Tibial artery (tissue), 4 donors: ENCODE measurements at places on chromosomes 3 and 15.

DNA sequence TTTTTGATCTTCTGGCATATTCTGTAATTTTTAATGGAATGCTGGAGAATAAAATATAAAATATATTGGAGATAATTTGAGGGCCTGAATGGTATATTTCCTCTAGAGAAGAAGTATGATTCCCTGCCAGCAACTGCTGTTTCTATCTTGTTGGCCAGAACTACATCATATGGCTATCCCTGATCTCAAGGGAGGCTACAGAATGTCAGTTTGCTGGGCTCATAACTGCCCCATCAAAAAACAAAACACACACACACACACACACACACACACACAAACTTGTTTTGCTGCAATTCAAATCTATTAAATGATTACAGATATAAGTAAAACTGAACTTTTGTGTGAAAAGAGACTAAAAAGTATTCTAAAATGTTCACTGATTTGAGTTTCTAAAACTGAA lies 51.0 kb downstream of the RASA2 start:
- no peak for DNase-seq

DNA sequence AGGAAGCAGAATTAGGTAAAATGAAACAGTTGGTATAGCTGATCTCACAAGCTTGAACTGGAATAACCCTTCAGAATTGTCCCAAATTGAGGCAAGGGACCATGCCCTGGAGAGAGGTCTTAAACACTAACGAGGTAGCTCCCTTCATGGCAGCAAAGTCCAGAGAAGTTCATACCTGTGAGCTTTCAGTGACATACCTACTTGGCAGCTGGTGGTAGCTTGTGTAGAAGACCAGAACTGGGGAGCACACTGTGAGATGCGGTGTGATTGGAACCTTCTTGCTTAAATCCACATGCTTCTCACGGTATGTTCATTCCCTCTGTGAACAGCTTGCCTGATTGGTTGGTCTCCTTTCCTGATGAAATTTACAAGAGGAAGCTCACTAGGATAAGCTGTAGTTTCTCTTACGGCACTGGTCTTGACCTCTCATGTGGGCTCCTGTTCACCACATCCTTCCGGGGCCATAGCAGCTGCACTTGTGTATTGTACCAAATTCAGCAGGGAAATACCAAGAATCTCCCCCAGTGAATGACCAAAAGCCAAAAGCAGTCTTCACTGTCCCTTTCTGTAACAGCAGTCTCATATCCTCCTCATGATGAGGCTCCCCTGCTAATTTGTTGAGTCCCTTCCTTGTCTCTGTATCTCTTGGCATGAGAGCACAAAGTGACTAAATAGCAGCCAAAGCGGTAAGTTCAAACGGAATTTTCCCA lies 483.7 kb upstream of the FRG2C start:
- DNase-seq: no peak

GRCh38 chr3:48088056-48088748 lies 72.0 kb upstream of the MAP4 start:
- no peak for DNase-seq

DNA sequence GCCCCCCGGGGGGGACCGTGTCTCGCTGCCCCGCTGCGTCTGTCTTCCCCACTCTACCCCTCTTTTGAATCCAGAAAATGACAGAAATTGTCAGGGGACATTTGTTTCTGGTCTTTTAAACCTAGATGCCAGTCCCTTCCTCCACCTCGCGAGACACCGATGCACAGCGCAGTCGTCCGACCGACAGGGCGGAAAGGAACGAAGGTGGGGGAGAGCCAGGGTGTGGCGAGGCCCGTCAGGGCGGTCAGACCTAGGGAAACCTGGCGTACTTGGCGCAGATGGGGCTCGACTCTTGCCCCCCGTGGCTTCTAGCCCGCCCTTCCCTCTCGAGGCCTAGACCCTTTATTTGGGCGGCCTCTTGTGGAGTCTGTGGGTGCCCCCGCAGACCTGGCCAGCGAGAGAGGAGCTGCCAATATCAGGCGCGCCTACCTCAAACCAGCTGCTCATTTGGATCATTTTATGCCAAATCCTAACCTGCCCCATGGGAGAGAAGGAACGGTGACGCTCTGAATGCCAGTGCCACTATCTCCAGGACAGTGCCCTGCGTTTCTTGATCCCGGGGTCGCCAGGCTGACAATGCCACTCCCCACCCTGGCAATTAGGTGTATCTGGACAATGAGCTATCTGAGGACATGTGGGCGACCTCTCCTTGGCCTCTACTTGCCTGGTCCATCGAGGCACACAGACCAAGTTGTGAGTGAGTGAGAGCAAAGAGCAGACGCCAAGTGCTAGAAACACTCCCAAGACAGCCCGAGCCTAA lies 500 bp upstream of the RAB6B start:
- DNase-seq: no peak

GRCh38 chr15:90871716-90872485 lies 3.5 kb downstream of the FURIN start:
- no peak for DNase-seq

DNA sequence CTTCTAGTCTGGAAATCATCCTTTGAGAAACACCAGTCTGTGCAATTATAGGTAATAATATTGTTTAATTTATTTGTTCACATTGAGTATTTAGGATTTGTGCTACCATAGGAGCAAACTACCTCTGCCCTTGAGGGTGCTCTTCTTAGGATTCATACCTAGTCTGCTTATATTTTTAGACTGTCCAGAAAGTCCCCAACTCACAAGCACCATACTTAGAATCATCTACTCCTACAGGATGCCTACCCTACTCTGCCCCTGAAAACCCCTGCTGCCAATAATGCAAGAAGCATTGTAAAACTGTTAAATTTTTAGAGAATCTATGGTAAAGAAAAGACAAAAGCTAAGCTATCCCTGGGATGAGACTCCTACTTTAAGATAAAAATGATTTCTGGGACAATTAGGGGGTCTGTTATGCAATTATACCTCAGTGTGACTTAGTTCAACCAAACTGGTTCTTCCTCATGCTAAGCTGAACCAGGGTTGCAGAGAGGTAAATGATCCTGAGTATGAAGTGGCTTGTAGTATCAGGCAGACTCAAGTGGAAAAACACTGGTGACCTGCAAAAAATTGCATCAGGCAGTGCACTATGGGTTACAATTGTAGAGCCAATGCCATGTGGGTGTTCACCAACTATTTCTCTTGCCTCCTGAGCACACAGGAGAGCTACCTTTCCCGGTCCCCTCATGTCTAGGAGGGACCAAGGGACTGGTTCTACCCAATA lies 133.3 kb downstream of the TNIK start:
- no peak for DNase-seq

- no peak for DNase-seq
Observed at GRCh38 chr15:43184407-43185124, 637 bp upstream of the CCNDBP1 start.

GRCh38 chr3:111080413-111080812 lies 8.8 kb downstream of the NECTIN3 start:
- no peak for DNase-seq

- DNase-seq: peak; percentile 88
Observed at GRCh38 chr3:194587438-194587931, 45.7 kb downstream of the TMEM44 start.

GRCh38 chr3:45852828-45853227 lies 10.9 kb upstream of the LZTFL1 start:
- no peak for DNase-seq

DNA sequence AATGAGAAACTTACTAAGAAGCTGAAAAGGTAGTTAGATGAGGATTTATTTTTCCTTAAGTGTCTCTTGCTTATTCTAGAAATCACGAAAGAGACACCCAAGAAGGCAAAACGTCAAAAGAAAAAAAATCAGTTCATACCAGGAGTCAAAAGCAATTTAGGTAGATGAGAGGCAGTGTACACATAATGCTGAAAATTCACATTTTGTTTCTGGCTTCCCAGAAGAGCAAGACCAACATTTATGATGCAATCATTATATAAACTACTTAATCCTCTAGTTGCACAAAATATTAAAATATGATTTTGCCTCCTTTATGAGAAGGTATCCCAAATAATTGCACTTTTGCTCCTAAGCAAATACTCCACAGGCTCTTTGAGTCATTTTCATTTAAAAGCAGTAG lies 228.0 kb downstream of the FMN1 start:
- DNase-seq: no peak

DNA sequence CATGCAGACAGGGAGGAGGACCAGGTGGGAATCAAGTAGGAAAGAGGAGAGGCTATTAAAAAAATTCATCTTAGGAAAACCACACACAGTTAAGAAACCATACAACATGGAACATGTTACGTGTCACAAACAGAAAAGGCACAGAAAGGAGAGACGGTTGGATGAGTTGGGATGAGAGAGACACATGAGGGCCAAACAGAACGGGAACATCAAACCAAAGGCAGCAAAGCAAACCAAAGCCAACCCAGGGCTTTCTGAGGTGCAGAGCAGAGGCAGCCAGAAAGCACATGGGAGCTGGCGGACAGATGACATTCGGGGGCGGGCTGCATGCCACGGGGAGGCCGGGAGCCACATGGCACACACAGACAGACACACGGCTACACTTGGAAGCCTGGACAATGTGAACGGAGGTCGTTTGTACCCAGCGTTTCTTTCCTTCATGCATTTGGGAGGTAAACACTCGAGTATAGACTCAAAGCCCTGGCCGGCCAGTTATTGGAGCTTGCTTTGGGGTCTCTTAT lies 8.6 kb upstream of the SEC13 start:
- DNase-seq: no peak

DNA sequence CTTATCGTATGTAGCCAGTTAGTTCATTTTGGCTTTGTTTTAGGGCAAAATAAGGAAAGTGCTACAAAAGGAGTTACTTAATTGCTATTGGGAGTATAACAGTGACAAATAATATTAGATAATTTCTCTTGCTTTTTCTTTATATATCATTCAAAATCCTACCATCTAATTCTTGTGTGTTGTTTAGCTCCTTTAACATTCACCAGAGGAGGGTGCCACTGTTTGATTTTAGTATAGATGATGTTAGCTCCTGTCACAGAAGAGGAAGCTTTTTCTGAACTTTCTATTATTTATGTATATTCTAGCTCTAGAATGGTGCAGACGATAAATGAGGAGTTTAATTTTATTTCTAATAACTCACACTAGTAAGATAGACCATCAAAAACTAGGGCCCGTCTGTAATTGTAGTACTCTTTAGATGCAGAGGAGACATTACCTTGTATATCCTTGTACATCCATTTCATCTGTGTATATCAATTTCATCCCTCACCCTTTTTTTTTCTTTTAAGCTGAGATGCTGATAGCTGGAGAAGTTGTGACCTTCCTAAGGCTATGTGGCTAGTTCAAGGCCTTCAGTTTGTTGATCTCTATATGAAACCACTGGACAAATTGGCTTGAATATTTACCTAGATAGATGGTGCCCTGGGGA lies 3.0 kb downstream of the PPM1L start:
- DNase-seq: no peak

DNA sequence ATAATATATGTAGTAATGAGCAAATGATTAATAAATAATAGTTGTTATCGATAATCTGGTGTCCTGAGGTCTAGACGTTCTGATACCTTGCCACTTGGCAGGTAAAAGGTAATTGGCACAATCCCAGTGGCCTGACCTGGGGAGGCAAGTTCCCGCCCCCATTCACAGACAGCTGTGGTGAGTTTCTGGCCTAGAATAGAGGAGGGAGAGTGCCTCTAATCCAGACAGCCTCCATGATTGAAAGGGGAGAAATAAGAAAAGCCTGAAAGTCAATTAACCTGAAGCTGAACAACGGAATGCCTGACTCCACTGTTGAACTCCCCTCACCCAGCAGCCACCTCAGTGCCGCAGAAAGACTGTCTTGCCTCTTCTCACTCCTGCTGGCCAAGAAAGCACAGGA lies 38.1 kb upstream of the SV2B start:
- no peak for DNase-seq

DNA sequence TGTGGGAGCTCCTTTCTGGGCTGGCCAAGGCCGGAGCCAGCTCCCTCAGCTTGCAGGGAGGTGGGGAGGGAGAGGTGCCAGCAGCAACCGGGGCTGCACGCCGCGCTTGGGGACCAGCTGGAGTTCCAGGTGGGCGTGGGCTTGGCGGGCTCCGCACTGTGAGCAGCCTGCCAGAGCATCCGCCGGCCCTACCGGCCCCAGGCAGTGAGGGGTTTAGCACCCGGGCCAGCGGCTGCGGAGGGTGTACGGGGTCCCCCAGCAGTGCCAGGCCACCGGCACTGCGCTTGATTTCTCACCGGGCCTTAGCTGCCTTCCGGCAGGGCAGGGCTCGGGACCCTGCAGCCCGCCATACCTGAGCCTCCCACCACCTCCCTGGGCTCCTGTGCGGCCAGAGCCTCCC lies 651.0 kb upstream of the ARPP21 start:
- DNase-seq: no peak

- DNase-seq: no peak
Observed at GRCh38 chr15:97547381-97547780, 413.1 kb upstream of the ARRDC4 start.

GRCh38 chr15:59170295-59171066 lies 36.2 kb upstream of the LDHAL6B start:
- DNase-seq: peak; percentile 78

DNA sequence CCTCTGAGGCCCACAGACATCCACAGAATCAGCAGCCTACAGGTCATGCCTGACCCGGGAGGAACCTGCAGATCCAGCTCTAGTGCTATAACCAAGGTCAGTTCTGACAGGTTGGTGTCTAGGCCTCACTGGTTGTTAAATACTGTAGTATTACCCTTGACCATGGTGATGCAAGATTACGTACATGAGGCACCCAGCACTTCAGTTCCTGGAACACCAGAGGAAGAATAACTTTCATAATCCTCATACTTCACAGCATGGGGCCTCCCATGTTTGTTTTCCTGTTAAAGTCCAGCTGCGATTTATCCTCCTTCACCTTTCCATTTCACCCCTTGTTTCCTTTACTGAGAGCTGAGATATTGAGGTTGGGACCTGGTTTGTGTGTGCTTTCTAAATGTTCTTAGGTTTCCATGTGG lies 34.4 kb upstream of the GLCE start:
- DNase-seq: no peak

- DNase-seq: no peak
Observed at GRCh38 chr15:71538181-71538580, 272.2 kb upstream of the NR2E3 start.

DNA sequence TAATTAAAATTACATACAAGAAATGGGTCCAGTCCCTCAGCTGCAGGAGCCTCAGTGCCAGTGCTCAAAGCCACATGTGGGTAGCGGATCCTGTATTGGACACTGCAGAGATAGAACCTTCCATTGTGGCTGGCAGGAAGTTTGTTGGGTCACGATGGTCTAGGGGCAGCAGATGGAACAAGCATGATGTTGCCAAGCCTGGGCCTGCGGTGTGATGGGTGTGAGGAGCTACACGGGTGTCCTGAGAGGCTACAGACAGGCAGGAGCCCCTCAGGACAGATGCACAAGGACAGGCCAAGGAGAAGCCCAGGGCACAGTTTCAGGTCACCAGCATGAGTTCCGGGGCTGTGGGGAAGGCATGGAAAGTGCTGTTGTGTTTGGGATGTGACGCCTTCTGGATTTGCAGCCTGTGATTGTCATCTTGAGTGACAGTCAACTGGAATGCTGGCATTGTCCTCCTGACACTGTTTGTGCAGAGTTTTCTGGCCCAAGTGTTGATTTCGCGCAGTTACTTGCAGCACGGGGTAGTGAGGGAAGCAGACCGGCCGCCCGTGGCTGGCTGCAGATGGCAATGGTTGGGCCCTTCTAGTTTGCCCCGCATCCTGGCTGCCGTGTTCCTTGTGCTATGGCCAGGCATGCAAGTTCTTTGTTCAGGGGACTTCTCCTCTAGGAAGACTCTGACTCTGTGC lies 177.1 kb downstream of the NSMCE3 start:
- DNase-seq: no peak

- DNase-seq: no peak
Observed at GRCh38 chr3:116734243-116734642, 24.7 kb downstream of the TUSC7 start.

- DNase-seq: no peak
Observed at GRCh38 chr15:79078003-79078402, 12.6 kb downstream of the RASGRF1 start.
